Right atrium auricular region (tissue), 2 donors: ENCODE measurements at places on chromosomes 3 and 15. TPM values are rescaled to one million over a fixed set of nuclear protein-coding genes. Genes with fewer than 3 reads are reported as not detected.

GRCh38 chr15:98282656-98283332 lies 322.3 kb downstream of the ARRDC4 start:
- no peak for DNase-seq

- DNase-seq, result no peak
Measured at GRCh38 chr3:57199895-57200297, at the start of gene HESX1. HESX1 (minus strand) TSS chr3:57199978; CDS start chr3:57199918, 60 bp downstream.

- DNase-seq, result no peak
Measured at GRCh38 chr3:171187706-171188290, 161.3 kb upstream of the SLC2A2 start.

GRCh38 chr3:9727743-9728142 lies 3.8 kb upstream of the BRPF1 start:
- DNase-seq, result no peak

DNA sequence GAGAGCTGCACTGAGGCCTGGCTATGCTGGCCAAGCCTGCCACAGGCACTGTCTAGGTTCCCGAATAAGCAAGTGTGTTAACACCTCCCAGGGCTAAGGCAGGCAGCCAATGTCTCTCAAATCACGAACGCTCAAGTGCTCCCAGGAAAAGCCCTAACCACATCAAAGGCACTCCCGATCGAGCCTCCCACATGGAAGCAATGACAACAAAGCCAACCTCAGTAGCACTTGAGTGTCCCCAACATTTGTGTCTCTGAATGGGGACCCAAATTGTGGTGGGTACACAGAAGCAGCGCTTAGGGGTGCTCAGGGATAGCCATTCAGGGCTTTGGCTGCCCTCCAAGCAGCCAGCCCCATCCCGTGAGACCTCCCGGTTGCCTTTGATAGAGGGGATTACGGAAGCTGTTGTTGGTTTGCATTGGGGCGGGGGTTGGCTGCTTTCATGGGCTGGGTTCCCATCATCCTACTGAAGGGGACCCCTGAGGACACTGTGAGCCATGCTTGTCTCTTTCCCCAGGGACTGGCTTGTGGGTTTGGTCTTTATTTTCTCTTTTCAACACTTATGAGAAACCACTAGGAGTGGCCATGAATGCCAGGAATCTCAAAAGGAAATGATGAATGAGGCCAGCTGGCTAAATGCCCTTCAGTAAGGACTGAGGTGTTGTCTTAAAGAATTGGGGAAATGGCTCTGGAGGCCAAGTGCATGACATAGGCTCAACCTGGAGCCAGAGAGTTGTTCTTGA lies 234.1 kb upstream of the FEZF2 start:
- DNase-seq, result no peak

- DNase-seq, result no peak
Measured at GRCh38 chr3:125507128-125507527, 12.9 kb downstream of the SNX4 start.

DNA sequence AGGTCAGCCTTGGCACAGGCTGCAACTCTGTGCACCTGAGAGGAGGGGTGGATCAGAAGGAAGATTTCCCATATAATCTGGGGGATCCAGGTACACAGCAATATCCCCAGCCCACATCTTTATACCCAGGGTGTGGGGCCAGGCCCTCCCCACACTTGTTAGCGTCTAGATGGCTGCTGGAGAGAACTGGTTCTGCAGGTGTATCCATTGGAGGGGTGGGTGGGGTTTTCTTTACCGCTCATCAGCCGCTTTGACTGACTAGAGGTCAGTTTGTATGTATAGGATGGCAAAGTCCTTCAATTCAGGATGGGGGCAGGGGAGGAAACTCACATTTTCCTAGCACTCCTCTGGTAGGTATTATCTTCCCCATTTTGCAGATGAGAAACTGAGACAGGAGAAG lies 92.5 kb downstream of the IL20RB start:
- no peak for DNase-seq

DNA sequence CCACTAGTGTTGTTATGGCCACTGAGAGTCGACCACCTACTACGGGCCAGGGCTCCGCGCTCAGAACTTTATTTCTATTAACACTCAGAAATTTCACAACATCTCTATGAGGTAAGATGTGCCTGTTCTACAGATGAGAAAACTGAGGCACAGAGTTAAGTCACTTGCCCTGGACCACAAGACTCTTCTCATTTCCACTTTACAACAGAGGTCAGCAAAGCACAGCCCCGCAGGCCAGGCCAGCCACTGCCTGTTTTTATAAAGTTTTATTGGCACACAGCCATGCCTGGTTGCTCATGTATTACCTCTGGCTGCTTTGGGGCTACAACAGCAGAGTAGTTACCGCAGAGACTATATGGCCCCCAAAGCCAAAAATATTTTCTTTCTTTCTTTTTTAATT lies 503.6 kb downstream of the SHQ1 start:
- no peak for DNase-seq

- DNase-seq, result no peak
Measured at GRCh38 chr3:70914862-70915261, 602.4 kb upstream of the MDFIC2 start.

GRCh38 chr15:101105059-101105891 lies 146.6 kb downstream of the CHSY1 start:
- DNase-seq, result no peak

RNU5B-1 gene
- total RNA-seq, result not detected

GRCh38 chr3:132519914-132520313 lies 77.2 kb upstream of the ACKR4 start:
- no peak for DNase-seq

RARB gene
- total RNA-seq, result 15.2 TPM

DNA sequence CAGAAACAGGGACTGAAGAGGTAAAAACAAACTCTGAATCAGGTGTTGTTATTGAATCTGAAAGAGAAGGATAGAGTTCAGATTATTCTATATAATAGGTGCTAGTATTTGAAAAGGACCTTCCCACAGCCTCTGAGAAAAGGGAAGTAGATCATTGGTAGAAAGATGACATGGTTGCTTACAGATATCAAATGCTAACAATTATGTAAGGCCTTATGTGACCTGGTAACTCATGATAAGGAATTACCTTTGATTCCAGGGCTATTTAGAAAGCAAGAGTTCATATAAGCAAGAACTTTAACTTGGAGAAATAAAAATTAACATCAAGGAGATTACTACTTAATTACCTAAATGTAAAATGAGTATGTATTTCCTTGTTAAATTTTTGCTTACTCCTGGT lies 7.6 kb downstream of the SLC27A2 start:
- DNase-seq, result no peak

GRCh38 chr3:190972840-190973270 lies 110.4 kb upstream of the GMNC start:
- DNase-seq, result no peak

GOLGA8N gene
- 6.0 TPM for total RNA-seq

GRCh38 chr3:71849681-71850080 lies 64.7 kb upstream of the PROK2 start:
- no peak for DNase-seq

LRRC34 gene
- 3.3 TPM for total RNA-seq
